ENCODE measurements at places on chromosomes 5 and 9.

GRCh38 chr5:139960723-139961383, 82.2 kb downstream of the NRG2 start:
- no peak for DNase-seq

- no peak for DNase-seq
These were observed 362.7 kb downstream of the CSNK1G3 start for GRCh38 chr5:123874600-123875201.

DNA sequence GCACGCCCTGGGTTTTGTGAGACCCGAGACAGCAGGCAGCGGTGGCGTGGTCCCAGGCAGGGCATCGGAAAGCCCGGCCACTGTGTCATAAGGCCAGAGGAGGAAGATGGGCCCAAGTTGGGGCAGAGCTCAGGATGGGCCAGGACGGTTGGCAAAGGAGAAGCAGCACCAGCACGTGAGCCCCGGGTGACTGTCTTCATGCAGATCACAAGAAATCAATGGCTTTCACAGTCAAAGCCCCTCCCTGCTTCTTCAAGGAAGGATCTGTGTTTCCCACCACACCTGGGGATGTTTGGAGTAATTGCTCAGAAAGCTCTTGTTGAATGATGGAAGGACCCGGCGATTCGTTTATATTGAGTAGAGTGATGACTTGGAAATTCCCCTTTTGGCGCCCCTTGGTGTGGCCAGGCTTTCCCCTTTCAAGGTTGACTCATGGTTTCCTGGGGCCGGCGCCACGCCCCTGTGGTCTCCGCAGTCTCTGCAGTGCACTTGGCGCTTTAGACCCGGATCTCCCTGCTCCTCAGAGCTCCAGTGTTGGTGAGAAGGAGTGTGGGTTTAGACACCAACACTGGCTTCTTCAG, 52.1 kb downstream of the IL31RA start:
- DNase-seq = peak; percentile 41

DNA sequence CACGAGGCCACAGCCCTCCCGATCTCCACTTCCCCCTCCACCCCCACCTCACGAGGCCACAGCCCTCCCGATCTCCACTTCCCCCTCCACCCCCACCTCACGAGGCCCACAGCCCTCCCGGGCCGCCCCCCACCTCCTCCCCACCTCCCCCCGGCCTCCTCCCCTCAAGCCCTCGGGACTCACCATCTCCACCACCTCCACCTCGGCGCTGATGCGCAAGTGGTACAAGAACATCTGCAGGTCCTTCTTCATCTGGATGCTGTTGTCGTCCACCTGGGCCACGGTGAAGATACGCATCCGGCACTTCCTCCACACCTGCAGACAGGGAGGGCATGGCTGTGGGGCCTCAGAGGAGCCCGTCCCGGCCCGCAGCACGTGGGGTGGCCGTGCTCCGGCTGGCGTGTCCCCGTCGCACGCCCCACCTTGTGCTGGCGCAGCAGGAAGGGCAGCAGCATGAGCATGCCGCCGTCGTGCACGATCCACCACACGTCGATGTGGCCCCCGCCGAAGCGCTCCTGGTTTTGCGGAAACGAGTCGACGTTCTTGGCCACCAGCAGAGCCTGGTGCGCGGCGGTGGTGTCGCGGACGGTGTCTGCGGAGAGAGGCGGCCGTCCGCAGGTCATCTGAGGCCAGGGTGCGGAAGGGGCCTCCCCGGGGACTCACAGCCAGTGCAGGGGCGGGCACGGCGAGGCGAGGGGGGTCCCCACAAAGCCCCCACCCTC, 48.0 kb downstream of the SLC12A7 start:
- no peak for DNase-seq

- no peak for DNase-seq
These were observed 412.1 kb downstream of the CYLC2 start for GRCh38 chr9:103407260-103407659.

DNA sequence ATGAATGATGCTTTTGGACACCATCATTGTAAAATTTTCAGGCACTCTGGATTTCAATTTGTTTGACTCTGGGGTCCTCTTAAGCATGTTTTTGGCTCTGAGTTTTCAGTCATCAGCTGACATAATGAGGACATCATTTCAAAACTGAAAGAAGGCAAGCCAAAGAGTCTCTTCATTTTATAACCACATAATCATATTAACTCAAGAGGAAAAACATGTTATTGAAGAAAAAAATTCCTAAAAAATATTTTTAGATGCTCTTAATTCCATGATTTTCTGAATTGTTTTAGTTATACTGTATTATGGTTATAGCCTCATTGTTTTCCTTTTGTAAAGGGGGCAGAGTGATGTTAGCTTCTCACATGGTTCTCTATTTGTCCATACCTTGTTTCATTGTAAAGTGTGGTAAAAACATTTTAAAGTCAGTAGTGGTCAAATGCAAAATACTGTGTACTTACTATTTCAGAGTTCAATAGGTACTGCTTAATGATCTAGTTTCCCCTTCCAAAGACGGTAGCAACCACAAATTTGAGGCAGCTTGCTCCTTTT, 472.1 kb downstream of the DMRT2 start:
- no peak for DNase-seq

DNA sequence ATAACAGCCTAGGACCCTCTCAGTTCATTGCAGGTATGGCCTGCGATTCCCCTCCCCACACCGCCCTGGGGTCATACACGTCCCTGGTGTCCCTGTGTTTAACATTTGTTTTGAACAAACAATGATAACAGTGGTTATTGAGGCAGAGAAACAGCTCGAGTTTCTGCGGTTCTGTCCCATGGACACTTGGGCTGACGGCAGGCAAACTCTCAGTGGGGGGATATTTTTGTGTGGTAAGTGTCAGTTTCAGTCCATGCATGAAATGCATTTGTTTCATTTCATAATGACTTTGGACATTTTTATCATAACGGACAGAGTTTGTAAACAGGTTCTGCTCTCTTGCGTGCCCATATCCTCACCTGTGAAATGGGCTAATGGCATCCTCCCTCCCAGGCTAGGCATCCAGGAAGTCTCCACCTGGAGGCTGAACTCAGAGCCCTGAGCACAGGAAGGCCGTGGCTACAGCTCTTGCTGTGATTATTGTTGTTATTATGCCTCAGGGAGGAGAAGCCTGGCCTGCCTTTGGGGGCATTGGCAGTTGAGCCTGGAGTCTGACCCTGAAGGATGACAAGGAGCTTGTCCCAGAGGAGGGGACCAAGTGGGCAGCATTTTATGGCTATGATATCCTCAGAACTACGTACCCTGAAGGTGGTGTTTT, 190.9 kb downstream of the GADD45G start:
- no peak for DNase-seq

DNA sequence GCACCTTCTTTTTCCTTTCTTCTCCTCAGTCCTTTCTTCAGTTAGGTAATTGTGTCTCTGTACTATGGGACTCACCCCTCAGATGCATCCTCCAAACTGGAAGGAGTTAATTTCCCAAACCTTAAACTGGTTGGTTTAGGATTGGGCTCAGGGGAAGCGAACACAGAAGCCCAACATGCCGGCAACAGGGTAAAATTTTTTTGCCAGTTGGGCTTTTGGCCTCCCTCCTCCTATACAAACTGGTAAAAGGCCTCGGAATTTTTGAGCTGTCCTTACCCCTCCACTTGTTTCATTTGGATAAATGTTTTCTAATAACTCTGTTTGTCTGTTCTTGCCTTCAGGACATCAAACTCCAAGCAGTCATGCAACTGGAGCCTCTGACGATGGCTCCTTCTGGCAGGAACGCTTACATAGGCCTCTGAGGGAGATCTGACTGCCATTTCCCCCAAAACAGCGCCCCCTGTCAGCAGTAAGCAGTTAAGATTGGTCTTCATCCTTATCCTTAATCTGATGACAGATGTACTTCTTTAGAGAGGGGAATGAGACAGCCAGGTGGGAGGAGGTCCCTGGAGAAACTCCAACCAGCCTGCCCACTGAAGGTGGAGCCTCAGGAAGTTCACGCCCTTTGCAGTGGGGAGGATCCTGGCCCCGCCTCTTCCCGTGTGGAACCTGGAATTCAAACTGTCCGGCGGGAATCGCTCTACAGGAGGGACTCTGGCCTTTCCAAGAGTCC, 57.8 kb upstream of the SPINK5 start:
- no peak for DNase-seq

DNA sequence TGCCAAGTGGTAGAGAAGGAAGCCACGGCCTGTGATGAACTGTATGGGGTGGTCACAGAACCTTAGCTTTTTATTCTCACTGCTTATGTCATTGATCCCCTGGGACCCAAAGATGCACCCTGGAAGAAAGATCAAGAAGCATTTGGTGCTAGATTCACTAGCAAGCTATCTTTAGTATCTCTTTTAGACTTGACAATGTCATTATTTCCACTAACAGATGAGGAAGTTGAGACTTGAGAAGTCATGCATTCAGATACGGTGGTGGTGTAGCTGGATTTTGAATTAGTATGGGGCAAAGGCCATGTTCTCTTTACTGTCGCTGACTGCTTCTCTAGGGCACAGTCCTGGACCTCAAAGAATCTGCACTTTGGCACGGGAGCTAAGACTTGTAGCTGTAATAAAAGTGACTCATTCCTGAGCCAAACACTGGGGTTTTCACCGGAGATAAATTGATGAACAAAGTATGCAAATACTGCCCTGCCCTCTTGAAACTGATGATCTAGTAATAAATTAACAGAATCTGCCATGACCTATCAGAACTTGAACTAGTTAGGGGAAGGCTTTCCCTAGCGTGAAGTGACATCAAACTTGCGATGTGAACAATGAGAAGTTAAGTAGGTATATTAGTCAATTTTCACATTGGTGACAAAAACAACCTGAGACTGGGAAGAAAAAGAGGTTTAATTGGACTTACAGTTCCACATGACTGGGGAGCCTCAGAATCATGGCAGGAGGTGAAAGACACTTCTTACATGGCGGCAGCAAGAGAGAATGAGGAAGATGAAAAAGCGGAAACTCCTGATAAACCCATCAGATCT, 5.4 kb downstream of the GDA start:
- DNase-seq = no peak

GRCh38 chr9:35844628-35845270, 15.7 kb downstream of the TMEM8B start:
- DNase-seq = no peak

- no peak for DNase-seq
These were observed 28.1 kb upstream of the LRRTM2 start for GRCh38 chr5:138903130-138903775.

- no peak for DNase-seq
These were observed 35.2 kb upstream of the CRB2 start for GRCh38 chr9:123320814-123321213.

- no peak for DNase-seq
These were observed 21.7 kb downstream of the ZNF366 start for GRCh38 chr5:72485430-72485974.

DNA sequence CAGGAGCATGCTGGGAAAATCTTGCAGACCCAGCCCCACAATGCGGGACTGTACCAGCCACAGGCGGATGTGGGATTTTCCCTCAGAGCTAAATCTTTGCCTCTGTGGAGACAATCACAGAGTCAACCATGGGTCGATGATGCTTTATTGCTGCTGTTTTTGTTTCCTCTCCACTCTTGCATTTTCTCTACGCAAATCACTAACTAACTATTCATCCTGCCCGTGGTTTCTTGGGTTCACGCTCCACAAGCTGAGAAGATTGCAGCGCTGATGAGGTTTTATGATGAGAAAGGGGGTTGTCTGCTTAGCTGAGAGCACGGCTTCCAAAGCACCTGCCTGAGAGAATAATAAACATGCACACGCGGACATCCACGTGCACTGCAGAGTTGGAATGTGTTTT, 500.2 kb upstream of the ADAMTS16 start:
- DNase-seq = no peak

DNA sequence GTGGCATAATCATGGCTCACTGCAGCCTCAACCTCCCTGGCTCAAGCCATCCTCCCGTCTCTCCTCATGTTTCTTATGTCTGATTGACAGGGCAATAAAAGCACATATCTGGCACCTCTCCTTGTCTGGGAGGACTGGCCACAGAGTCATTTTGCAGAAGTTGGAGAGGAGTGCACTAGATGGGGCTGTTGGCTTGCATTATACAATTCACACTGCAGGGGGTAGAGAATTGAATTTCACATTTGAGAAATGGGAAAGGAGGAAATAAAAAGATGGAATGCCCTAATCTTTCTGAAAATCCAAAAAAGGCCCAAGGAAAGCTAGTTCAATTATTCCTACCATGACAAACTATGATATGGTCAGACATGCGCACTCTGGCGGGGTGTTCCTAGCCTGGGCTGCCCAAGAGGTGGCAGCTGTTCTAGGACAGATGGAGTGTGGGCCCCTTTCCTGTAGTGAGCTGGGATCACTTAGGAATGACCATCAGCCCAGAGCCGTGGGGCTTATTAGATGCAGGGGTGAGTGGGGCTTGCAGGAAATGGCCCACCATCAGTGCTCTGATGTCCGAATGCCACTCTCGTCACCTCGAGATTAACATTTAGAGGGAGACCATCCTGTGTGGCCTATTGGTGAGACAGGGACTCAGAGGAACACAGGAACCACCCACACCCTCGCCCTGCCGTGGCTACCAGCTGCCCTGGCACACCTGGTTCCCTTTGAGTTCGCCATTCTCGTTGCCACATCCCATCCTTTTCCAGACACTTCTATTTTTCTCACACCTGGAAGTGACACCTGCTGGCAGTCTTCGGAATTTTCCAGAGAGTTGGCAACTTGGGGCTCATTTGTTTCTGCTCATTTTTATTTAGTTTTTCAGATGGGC, 21.8 kb upstream of the ANKRD18A start:
- DNase-seq = no peak

DNA sequence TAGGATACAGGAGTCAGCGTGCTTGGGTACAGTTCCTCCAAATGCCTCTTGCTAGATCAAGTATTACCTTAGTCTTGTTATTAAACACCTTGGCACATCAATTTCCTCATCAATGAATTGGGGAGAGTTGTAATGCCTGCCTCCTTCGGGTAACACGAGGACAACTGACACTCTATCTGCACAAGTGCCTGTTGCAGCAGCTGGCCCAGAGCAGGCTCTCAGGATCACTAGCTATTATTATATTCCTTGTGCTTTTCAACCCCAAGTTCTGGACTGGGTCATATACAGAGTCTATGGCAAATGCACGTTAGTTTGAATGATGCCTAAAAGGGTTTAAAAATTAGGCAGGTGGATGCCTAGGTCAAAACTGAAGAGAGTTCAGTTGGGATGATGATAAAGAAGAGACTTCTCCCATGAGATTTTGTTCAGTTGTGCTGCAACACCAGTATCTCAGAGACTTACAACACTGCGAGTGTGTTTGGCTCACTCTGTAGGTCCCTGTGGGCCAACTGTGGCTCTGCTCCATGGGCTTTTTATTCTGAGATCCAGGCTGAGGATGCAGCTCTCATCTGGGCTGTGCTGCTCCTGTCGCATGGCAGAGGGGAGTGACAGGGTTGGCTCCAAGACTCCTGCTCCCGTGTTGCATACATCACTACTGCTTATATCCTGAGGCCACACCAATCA, 41.1 kb upstream of the TEX48 start:
- DNase-seq = no peak

GRCh38 chr9:68597362-68597997, 56.8 kb upstream of the TMEM252 start:
- DNase-seq = no peak
